Myocyte (in vitro differentiated cells): ENCODE measurements at places on chromosomes 7 and 10. TPM values are rescaled to one million over a fixed set of nuclear protein-coding genes. Genes with fewer than 3 reads are reported as not detected.

DNA sequence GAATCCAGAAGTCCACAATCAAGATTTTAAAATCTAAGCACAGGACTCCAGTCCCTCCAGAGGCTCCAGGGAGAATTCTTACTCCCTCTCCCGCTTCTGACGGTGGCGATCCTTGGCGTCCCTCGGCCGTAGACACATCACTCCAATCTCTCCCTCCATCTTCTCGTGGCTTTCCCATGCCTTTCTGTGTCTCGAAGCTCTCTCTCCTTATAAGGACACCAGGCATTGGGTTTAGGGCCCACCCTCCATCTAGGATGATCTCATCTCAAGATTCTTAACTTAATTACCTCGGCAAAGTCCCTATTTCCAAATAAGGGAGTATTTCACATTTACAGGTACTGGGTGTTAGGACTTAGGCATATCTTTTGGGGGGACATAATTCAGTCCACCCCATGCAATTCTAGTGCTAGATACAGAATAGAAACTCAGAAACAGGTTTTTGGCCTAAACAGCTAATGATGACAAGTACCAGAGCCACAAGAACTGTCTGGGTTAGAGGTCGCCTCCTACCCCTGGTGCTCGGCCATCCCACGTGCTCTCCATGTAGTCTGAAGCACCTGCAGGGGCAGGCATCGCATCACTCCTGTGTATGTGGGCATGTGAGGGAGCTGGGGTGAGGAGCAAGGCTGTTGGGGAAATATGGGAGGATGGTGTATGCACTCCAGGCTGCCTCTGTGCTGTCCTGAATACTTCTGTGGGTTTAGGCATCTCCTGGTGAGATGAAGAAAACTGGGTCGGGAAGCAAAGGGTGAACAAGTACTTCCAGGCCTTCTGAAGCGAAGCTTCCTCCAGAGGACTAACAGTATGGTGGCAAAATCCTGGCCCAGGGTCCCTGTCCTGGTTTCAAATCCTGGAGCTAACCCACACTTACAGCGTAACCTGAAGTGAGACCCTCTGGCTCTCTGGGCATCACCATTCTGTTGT, 298.3 kb upstream of the ZMIZ1 start:
- no peak for DNase-seq

- DNase-seq, result no peak
Observed at GRCh38 chr7:127877951-127878350, 153.3 kb downstream of the LRRC4 start.

- DNase-seq, result no peak
Observed at GRCh38 chr7:22292531-22292930, 64.4 kb downstream of the RAPGEF5 start.

- no peak for DNase-seq
Observed at GRCh38 chr7:158001621-158002320, 585.9 kb downstream of the PTPRN2 start.

DNA sequence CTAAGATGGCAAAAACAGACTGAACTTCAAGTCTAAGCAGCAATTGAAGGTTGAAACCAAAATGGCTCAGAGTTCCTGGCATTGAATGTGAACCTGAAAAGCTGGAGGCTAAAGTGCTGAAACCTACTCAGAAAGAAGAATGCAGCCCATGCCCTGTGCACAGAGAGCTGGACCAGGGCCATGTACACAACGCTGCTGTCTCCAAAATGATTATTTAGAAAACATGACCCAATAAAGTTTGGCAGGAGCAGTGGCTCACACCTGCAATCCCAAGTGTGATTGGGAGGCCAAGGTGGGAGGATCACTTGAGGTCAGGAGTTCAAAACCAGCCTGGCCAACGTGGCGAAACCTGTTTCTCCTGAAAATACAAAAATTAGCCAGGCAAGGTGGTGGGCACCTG, 158.9 kb downstream of the AKR1D1 start:
- no peak for DNase-seq

DNA sequence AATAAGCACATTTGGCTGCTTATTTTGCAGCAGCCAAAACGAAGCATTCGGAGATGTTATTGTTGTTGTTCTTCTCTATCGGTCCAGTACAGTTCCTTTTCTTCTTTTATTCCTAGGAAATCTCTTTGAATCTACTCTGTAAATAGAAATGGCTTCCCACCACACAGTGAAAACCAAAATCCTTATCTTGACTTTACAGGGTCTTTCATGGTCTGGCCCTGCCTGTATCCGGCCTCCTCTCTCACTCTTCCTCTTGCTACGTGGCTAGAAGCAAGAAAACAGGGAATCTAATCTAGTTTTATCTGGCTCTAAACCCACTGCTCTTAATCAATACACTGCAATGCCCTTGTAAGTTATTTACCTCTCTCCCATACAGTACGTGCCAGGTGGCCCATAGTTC, 926.0 kb upstream of the C7orf33 start:
- DNase-seq, result no peak

The TAS2R40 gene
- not detected in 2 replicates for total RNA-seq

The NUTM2E gene
- total RNA-seq, result 0.21 TPM in 1 of 2 replicates, not detected in the other
